Neural crest cell (in vitro differentiated cells): ENCODE measurements at places on chromosomes 1 and 21.

- DNase-seq: peak; percentile 97
Observed at GRCh38 chr21:42892931-42893755, at the start of gene NDUFV3. Gene NDUFV3, plus strand, starts transcription at chr21:42893309. Its CDS starts 25 bp downstream, at chr21:42893334.

DNA sequence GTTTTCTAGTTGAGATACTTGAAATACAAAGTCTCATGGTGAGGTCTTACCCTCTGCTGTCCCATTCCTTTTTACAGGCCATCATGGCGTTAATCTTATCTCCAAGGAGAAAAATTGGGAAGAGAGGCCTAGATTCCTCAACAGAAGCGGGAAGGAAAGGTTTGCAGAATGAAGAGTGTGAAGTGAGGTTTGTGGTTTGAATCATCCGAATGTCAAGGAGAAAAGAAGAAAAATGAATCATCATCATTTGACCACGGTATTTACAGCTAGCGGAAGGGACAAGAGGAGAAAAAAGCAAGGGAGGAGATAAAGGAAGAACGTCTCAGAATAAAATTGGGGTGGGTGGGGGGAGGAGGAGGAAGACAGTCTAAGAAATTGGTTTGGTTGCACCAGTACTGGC is 935 bp upstream of the COG2 start:
- DNase-seq: no peak

DNA sequence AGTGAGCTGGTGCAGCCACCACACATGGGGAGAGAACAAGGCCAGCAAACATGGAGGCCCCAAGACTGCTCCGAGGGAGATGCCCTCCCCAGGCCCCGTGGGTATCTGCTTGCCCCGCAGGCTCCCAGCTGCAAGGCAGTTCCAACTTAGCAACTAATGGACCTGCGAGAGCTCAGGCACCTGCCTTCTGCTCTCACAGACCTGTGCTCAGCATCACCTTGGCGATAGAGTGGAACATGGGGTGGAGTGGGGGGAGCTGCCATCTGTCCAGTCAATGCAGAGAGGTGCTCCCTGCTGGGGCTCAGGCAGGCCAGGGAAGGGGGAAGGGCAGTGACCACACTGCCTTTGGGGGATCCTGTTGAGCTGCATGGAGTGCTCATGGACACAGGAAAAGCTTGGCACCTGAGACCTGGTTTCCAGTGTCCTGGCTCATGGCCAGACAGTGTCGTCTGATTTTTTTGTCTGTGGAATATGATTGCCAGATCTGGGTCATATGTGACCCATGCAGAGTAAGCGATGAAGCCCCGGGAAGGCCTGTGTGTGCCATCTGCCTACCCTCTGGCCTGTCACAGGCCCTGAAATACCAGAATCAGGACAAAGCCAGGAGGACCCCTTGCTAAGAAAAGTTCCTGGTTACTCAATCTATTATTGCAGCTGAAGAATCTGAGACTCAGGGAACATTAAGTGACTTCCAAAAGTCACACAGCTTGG is 39.9 kb upstream of the TENT5C start:
- DNase-seq: no peak

GRCh38 chr1:37846647-37847339 is 12.6 kb downstream of the MTF1 start:
- no peak for DNase-seq

GRCh38 chr1:172287208-172287607 is 133.3 kb upstream of the C1orf105 start:
- no peak for DNase-seq

DNA sequence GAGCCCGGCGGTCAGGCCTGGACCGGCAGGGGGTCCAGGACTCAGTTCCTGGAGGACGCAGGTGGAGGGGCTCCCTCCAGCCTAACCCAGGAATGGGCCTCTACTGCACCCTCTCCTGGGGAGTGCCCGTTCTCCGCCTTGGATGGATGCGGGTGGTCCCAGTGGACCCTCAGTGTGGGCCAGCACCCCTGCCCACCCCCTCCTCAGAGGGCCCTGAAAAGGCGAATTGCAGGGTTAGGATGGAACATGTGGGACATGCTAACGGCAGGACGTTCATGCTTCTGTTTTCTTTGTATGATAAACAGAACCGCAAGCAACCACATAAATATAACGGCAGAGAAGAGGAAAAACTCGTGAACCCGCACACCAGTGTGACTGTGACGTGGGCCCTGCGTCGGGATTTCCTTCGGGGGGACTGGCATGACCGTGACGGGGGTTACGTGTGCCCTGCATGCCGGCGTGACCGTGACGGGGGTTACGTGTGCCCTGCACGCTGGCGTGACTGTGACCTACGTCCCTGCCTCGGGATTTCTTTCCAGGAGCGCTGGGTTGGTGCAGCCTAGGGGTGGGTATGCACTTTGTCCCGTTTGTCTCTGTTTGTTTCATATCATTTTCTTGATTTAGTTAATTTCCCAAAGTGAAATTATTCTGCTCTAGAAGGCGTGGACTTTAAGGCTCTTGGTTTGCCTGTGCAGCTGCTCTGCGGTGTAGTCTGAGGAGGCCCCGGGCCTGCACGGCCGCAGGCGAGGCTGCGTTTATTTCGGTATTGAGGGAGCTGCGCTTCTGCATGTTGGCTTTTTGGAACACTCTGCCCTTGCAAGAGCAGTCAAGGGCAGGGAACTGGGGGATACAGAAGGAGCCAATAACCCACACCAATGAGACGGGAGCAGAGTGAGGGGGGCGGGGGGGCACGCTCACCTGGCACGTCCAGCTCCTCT is 3.1 kb downstream of the FTCD start:
- no peak for DNase-seq

DNA sequence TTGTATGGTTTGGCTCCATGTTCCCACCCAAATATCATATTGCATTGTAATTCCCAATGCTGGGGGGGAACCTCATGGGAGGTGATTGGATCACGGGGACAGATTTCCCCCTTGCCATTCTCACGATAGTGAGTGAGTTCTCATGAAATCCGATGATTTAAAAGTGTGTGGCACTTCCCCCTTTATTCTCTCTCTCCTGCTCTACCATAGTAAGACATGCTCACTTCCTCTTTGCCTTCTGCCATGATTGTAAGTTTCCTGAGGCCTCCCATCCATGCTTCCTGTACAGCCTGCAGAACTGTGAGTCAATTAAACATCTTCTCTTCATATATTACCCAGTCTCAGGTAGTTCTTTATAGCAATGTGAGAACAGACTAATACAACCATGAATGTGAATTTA is 211.6 kb upstream of the NR5A2 start:
- no peak for DNase-seq

DNA sequence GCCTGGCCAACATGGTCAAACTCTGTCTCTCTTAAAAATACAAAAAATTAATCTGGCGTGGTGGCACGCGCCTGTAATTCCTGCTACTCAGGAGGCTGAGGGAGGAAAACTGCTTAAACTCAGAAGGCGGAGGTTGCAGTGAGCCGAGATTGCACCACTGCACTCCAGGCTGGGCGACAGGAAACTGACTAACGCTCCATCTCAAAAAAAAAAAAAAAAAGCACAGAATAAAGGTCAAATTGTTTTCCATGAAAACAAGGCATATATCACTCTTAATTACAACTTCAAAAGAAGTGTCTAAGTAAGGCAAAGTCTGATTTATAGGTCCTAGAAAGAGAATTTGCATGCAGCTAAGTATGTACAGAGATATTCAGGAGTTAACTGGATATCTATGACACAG is 25.6 kb downstream of the EYA3 start:
- no peak for DNase-seq

GRCh38 chr1:31846484-31846883 is 30.7 kb upstream of the SPOCD1 start:
- DNase-seq: no peak

GRCh38 chr1:58824753-58825389 is 41.0 kb upstream of the JUN start:
- DNase-seq: no peak

DNA sequence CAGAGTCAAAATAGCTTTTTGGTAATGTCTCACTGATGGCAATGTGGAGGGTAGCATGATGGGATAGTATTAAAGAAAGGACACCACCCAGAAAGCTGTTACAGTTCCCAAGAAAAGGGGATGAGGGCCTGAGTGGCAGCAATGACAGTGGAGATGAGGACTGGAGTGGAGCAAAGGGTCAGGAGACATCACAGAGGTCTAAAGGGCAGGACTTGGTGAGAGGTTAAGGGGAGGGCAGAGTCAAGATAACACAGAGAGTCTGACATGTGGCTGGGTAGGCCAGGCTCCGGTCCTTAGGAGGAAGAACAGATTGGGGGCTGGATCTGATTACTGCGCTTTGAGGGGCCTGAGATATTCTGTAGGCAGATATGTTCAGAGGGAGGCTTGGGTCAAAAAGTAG is 19.3 kb downstream of the ELF3 start:
- no peak for DNase-seq
